ENCODE measurements at places on chromosomes 2 and 18.

DNA sequence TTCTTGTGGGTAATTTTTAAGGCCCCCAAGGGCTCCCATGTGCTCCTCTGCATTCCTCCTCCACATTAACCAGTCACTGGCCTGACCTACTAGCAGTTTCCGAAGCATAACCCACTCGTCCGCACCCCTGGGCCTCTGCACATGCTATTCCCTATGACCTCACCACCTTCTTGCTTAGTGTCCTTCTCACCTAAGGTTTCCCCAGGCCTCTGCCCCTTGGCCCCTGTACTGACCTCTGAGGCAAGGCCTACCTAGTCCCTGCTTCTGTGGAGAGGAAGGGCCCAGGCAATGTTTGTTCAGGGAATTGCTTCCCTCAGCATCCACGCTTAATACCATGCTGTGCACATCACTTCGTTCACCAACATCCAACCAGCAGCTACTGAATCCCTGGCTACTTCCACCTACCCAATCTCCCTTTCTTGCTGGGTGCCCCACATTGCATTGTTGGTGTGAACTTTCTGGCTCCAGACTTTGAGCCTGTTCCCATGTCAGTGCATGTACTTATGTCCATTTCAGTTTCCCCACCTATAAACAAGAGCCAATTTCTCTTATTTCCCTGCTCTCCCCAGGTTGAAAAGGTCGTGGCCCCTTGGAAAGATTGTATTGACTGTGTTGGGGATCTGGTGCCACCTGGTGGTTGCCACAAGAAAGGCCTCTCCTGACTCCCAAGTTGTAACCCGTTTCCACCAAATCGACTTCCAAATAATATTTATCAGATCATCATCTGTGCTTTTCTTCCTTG, 19.2 kb upstream of the TMEM177 start:
- DNase-seq: no peak

DNA sequence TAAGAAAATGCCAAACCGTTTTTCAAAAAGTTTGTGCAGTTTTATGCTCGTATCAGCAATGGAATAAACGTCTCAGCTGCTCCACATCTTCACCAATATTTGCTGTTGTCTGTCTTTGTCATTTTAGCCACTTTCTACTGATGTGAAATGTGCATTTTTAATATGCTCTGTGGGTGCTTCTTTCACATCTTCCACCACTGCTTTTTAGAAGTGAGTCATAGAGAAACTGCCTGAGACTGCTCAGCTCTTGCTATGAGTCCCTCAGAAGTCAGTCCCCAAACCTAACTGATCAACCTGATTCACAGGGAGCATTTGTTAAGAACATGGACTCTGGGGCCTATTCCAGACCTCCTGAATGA, 41.0 kb upstream of the EPC2 start:
- peak; percentile 46 for DNase-seq

- no peak for DNase-seq
Measured at GRCh38 chr2:98710734-98711133, 20.2 kb downstream of the MGAT4A start.

DNA sequence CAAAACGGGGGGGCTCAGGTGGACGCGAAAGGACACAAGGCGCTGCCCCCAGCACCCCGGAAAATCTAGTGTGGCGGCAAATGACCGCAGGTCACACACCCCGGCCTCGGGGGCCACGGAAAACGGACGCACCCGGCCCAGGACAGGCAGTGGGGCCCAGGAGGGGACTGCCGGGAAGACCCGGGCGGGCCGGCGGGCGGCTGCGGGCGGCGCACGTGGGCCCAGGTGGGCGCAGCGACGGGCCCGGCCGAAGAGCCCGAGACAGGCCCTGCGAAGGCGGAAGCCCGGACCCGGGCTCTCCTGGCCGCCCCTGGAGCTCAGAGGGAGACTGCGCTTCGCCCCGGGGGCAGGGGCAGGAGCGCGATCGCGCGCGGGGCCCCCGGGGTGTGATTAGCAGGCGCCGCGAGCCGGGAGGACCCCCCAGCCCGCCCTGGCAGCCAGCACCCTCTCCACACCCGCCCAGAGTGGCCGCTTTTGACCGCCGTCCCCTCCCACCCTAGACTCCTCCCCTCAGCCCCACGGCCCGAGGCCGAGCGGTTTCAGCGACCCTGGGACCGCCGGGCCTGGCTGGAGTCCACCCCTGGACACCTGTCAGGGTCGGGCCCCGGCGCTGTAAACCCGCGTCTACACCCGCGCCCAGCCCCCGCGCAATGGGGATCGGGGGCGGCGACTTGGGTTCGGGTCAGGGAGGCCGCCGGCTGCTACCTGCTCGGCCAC, 773 bp downstream of the MBP start:
- peak; percentile 36 for DNase-seq

DNA sequence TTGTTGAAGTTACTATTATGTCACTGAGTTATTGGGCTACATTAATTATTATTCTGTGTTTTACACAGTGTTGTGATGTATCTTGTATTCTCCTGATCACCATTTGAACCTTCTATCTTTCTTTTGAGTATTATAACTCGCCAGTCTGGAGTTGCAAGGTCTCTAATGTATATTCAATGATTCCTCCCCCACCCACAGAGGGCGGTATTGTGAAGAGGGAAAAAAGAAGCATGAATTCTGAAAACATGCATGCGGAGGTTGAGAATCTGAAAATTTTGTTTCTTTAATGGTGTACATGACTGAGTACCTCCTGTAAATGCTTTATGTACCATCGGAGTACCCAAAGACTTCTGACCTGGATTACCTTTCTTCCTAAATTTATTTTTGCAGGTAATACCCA, 266.6 kb downstream of the NR4A2 start:
- no peak for DNase-seq

GRCh38 chr2:225074919-225075681, 32.8 kb upstream of the DOCK10 start:
- DNase-seq: no peak

DNA sequence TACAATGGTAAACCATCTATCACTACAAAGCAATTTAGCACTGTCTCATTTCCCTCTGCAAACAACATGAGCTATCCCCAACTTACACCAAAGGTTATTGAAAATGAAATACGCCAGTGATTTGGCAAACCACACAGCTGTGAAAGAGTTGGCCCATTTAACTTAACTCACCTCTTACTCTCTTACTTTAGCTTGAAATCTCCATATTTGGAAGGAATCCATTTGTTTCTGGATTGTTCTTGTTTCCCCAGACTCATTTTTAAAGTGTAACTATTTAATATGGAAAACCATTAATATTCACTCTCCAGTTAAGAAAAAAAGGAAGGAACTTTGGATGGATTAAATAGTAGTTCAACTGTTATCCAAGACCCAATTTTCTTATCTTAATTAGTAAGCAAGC, 93.7 kb upstream of the TRIB2 start:
- no peak for DNase-seq

GRCh38 chr2:171735991-171736710, 48.9 kb downstream of the DYNC1I2 start:
- no peak for DNase-seq

DNA sequence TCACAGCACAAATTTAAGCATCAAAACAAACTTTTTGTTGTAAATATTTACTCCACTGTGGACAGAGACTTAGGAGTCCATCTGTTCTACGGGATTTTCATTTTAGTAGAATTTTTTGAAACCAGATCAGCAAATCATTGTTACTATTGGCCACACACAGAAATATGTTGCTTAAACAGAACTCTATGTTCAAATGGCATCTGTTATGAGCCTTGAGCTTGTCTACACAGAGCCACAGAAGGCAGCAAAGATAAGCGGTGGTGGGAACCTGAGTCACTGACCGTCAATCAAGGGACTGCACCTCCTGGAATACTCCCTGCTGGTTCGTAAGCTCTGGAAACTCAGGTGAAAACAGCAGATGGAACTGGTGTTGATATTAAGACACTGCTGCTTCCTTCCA, 156.8 kb downstream of the TMEM200C start:
- DNase-seq: no peak

- no peak for DNase-seq
Measured at GRCh38 chr2:19000776-19001175, 357.6 kb downstream of the OSR1 start.

DNA sequence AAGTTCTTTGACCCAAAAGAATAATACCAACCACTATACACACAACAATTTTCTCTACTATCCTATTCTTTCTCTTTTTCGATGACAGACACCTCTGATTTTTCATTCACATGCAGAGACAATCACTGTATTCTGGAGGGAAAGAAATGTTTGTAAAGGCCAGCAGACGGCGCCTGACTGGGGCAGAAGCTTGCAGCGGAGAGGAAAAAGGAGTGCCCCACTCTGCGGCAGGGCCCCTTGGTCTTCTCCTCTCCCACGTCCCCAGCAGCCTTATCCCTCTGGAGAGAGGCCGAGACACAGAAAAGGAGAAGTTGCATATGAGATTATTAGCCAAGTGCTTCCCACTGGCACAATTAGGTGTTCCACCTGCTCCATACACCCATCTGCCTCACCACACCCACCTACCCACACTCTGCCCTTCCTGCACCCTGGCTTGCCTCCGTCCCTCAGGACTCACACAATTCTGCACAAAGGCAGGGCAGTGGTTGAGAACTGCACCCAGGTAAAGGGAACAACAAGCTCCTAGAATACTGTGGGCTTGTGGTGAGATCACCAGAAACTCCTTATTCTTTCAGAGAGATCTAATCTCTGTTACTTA, 687.3 kb downstream of the NRXN1 start:
- DNase-seq: no peak

DNA sequence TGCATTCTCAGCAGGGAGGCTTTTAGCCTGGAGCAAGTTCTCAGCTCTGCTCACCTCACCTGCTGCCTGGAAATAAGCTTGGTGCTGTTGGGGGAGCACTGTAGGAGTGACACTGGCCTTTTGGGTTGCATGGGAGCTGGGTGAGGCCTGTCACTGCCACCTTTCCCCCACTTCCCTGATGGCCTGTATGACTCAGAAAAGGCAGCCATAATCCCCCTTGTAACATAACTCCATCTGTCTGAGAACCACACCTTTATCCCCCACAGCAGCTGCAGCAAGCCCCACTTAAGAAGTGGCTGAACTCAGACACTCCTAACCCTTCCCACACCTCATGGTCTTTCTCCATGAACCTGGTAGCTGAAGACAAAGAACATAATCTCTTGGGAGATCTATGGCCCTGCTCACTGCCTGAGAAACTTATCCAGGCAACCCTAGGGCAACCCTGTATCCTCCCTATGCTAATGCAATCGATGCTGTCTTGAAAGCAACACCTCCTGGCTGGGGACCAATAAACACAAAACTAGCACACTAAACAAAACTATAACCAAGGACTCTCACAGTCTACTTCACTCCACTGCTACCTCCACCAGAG, 258.9 kb upstream of the OSR1 start:
- no peak for DNase-seq

- DNase-seq: no peak
Measured at GRCh38 chr2:42996528-42996927, 204.1 kb upstream of the HAAO start.

DNA sequence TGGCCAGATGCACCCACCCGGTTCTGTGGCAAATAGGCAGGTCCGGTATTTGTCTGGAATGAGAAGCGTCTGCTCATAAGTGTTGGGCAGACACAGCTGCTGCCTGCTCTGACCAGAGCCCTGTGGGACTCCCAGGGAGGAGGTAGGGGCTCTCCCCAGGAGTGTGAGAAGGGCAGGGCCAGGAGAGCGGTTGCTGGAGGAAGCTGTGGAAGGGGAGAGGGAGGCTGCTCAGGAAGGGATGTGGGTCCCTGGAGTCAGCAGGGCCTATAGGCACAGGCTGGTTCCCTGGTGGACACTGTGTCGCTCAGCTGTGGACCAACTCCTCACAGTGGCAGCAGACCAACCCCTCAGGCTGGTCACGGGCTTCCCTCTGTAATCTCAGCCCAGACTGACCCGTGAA, 109.2 kb downstream of the DYSF start:
- DNase-seq: no peak

GRCh38 chr2:238240757-238241711, 1.2 kb upstream of the HES6 start:
- DNase-seq: no peak

- DNase-seq: no peak
Measured at GRCh38 chr2:231902598-231902997, 23.6 kb downstream of the NPPC start.

DNA sequence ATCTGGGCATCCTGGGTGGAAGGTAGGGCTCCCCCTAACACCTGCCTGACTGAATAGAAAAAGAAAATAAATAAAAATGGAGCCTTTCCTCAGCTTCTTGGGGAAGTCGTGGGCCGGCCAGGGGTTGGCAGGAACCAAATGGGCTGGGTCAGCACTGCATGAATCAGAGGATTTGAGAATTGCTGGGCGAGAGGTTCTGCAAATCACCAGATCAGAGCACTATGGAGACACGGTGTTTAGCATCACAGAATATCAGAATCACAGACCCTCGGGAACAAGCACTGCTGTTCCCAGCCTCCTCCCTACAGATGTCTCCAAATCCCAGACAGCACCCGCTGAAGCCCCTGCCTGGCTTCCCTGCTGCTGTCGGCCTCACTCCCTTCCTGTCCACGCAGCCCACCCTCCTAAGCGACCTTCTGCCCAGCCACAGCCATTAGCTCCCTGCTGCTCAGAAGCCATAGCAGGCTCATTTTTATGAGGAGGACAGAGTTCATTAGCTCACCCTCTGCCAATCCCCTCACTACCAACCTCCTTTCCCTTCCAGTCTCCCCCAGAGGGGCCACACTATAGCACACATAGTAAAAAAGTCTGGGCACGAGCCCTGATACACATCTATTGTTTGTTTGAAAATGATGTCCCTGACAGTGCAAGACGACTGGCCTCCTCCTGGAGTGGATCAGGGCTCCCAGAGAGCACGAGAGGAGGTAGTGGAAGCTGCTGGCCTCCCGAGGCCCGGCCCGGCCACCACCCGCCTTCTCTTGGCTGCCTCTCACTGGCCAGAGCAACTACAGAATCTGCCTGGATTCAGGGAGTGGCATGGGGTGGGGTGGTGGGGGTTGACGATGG, 64.6 kb upstream of the TAF1B start:
- DNase-seq: no peak

GRCh38 chr18:48798334-48799245, 152.2 kb downstream of the SMAD7 start:
- no peak for DNase-seq

DNA sequence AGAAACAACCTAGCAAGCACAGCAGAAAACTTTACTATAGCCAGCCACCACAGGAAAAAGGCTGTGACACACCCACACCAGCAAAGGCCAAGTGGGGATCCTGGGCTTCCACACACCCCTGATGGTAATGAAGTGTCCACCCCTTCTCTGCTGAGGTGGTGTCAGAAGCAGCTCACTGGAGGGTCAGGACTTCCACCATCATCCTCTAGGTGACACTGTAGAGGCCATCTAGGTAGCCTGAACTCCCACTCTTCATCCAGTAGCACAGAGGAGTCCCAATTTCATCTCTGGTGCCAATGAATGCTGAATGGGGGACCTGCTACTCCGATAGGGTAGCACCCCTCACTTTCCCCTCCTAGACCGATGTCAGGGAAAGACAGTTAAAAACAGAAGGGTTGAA, 1544.4 kb downstream of the LRP1B start:
- DNase-seq: no peak

Data from stimulated activated naive CD8-positive, alpha-beta T cell treated with anti-CD3 and anti-CD28 coated beads, Interleukin-15, amount 100 ng/mL, for 72 hours (primary cell).